ENCODE measurements at places on chromosomes 12 and 14. TPM values are rescaled to one million over a fixed set of nuclear protein-coding genes. Genes with fewer than 3 reads are reported as not detected.
A peak's percentile ranks its signal among the peaks of the same experiment; 100 is the strongest.

COCH gene
- total RNA-seq, result 0.13 TPM

GRCh38 chr14:68231898-68232297, 412.3 kb downstream of the RAD51B start:
- no peaks in the 10 kb centered on the region for H3K36me3 ChIP-seq
- H3K27me3 ChIP-seq, result no peaks in the 10 kb centered on the region
- peaks cover 23% of the 10 kb centered on the region for H3K4me1 ChIP-seq
- no peak overlapping the region for H3K4me3 ChIP-seq
- H3K27ac ChIP-seq, result peak overlapping the region; percentile 81

MFAP5 gene
- 12.3 TPM for total RNA-seq

- peak; percentile 29 for DNase-seq
- peaks cover 5% of the 10 kb centered on the region for H3K4me1 ChIP-seq
- H3K36me3 ChIP-seq, result no peaks in the 10 kb centered on the region
- no peak overlapping the region for H3K27ac ChIP-seq
- no peak overlapping the region for H3K4me3 ChIP-seq
Measured at GRCh38 chr12:80195074-80195726, 95.9 kb downstream of the OTOGL start.

GLIPR1 gene
- 12.8 TPM for total RNA-seq
